Activated CD4-positive, alpha-beta memory T cell treated with anti-CD3 and anti-CD28 coated beads, Interleukin-2, amount 10 ng/mL, durations not matched to agents 7 days and 5 days (primary cell): ENCODE measurements at places on chromosomes 2 and 18.

GRCh38 chr18:67074309-67074708 lies 442.2 kb downstream of the DSEL start:
- H3K4me1 ChIP-seq: no peaks in the 10 kb centered on the region
- H3K27me3 ChIP-seq: no peaks in the 10 kb centered on the region
- H3K4me3 ChIP-seq: no peak overlapping the region
- DNase-seq: no peak
- H3K36me3 ChIP-seq: no peaks in the 10 kb centered on the region
- no peak overlapping the region for H3K27ac ChIP-seq

DNA sequence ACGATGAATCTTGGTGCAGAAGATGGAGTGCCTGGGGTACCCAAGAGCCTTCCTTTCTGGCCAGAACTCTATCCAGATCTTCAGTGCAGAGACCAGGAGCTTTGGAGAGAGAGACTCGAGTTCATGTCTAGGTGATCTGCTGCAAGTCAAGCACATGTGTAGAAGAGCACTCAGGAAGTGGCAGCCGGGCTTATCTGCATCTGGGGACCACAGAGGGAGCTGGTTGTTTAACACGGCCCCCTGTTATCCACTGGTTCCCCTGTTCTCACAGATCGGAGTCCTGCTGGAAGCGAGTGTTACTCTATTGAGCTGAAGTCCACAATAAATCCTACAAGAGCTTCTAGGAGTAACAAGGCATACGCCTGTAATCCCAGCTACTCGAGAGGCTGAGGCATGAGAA lies 128.3 kb downstream of the ACOXL start:
- no peak overlapping the region for H3K4me3 ChIP-seq
- no peaks in the 10 kb centered on the region for H3K36me3 ChIP-seq
- peaks cover 54% of the 10 kb centered on the region for H3K27me3 ChIP-seq
- H3K27ac ChIP-seq: no peak overlapping the region

- peaks cover 11% of the 10 kb centered on the region for H3K27me3 ChIP-seq
- no peaks in the 10 kb centered on the region for H3K4me1 ChIP-seq
- DNase-seq: no peak
- no peak overlapping the region for H3K27ac ChIP-seq
- no peaks in the 10 kb centered on the region for H3K36me3 ChIP-seq
Observed at GRCh38 chr2:120862201-120863060, 126.8 kb downstream of the GLI2 start.

DNA sequence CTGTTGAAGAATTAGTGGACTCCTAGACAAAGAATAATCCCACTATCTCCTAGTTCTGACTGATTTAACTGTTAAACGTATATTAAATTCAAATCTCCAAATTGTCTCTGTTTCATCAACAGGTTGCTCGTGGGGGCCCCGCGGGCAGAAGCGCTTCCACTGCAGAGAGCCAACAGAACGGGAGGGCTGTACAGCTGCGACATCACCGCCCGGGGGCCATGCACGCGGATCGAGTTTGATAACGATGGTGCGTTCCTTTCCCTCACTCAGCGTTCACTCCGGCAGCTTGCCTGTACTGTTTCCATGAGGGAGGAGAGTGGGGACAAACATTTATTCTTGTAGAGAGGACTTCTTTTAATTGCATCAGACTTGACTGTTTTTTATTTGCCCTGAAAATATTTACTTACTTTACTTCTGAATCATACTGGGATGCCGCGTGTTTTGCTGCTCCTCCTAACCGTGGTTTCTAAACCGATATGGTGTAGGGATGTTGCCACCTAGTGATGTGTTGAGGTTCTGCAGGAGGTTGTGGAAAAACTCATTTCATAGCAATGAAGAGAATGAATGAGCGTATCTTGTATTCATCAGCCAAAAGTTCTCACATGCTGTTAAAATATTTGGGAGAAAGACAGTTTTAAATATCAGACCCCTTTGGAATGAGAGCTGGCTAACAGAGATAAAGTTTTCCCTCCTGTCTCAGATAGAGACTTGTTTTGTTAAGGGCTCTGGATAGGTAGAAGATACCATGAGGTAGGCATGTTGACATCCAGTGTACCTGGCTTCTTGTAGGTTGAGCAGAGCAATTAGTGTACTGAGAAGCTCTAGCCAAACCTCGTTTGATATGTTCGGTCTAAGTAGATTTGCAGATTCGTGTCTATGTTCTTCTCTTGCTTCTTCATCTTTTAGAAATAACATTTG lies 38.3 kb downstream of the ITGA6 start:
- no peak overlapping the region for H3K4me3 ChIP-seq
- peaks cover 3% of the 10 kb centered on the region for H3K27me3 ChIP-seq
- DNase-seq: peak; percentile 78
- H3K4me1 ChIP-seq: peaks cover 61% of the 10 kb centered on the region
- H3K27ac ChIP-seq: peak overlapping the region; percentile 5
- peaks cover 7% of the 10 kb centered on the region for H3K36me3 ChIP-seq

DNA sequence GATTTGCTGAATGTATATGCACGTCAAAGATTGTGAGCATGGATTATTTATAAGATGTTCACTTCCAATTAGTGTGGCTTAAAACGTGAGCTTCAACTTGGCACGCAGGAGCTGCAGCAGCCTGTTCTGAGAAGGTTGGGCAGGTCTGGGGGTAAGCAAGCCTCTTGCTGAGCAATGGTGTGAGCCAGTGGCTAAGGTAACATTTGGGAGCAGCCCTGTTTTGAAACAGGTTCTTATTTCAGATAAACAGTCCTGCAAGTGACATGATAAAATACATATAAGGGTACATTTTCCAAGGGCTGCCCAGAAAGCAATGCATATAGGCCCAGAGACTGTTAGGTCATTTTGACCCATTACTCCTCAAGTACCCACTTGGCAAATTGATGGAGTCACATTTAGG lies 415.3 kb downstream of the ZNF521 start:
- H3K4me1 ChIP-seq: no peaks in the 10 kb centered on the region
- no peak for DNase-seq
- no peak overlapping the region for H3K4me3 ChIP-seq

DNA sequence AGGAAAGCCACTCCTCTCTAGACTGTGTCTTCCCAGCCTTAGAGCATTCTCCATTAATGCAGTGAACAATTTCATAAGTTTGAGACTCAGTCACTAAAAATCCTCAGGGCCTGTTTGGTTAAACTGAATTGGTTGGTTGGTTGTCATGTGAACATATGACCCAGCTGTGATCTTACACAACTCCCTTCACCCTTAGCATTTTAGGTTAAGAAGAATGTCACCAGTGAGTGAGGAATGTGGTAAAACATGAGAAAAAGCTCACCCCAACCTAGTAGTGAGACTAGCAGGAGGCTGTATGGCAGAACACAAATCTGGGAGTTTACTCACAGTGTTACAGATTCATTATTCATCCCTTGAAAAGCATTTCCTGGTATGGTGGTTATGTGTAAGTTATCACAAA lies 32.4 kb downstream of the LHCGR start:
- H3K27ac ChIP-seq: no peak overlapping the region
- H3K4me1 ChIP-seq: no peaks in the 10 kb centered on the region
- no peaks in the 10 kb centered on the region for H3K27me3 ChIP-seq

DNA sequence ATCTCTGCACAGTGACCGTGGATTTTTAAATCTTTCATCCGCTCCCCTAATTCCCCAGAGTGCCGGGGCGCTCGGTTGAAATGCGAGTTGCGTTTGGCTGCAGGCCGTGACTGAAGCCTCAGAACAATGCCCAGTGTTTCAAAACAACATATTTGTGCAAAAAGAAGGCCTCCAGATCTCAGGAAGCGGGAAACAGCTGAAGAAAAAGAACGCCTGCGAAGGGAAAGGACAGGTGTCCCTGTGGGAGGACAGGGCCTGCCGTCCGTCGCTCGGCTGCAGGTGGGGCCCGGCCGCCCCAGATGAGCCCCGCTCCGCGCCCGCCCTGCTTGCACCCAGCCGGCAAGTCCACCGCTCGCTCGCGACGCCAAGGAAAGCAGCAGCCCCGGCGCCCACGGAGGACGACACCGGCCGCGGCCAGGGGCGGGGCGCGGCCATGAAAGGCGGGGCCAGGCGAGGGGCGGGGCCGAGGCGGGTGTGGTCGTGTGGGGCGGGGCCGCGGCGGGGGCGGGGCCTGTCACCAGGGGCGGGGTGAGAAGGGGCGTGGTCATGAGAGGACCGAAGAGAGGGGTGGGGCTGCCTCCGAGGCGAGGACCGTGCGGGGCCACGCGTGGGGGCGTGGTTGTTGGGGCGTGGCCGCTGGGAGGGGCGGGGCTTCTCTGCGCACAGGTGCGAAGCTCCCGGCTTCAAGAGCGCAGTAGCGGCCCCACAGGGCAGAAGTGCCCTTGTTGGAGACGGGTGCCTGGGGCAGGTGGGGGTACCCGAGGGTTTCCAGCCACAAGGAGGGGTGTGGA lies 17.6 kb upstream of the BOK start:
- H3K36me3 ChIP-seq: no peaks in the 10 kb centered on the region
- H3K4me1 ChIP-seq: peaks cover 3% of the 10 kb centered on the region
- peak; percentile 65 for DNase-seq
- no peak overlapping the region for H3K27ac ChIP-seq
- H3K27me3 ChIP-seq: peaks cover 17% of the 10 kb centered on the region
- no peak overlapping the region for H3K4me3 ChIP-seq

DNA sequence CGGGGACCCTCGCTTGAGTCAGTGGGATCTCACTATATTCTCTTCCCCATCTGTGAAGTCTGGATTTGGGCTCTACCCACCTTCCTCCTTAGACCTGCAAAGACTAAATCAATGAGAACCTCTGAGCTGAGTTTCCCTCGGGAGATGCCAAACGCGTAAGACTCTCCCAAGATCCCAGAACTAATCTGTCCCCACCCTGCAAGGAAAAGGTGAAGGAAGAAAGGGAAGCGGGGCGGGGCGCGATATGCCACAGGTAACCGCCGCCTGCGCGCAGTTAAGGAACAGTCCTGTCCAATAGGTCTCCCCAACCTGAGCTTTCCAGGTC lies 780 bp downstream of the SRD5A2 start:
- DNase-seq: no peak
- H3K27ac ChIP-seq: no peak overlapping the region
- H3K27me3 ChIP-seq: peaks cover 40% of the 10 kb centered on the region
- H3K36me3 ChIP-seq: peaks cover 5% of the 10 kb centered on the region

DNA sequence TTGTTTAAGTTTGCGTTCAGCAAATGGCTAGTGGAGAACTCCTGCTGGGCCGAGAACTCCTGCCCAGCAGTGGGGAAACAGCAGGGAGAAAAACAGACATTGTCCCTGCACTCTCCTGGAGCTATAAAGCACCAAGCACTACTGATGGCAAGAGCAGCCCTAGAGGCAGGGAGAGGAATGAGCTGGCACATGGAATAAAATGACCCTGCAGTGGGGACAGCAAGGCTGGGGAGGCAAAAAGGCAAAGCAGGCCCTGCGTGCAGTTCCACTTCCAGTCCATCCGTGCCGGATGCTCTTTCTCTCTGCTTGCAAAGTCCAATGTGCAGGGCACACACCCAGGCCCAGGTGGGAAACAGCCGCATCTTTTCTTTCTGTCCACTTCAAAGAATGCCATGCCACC lies 415.5 kb downstream of the LRATD1 start:
- H3K36me3 ChIP-seq: no peaks in the 10 kb centered on the region
- H3K4me1 ChIP-seq: no peaks in the 10 kb centered on the region
- no peak for DNase-seq
- H3K27ac ChIP-seq: no peak overlapping the region
- H3K4me3 ChIP-seq: no peak overlapping the region

DNA sequence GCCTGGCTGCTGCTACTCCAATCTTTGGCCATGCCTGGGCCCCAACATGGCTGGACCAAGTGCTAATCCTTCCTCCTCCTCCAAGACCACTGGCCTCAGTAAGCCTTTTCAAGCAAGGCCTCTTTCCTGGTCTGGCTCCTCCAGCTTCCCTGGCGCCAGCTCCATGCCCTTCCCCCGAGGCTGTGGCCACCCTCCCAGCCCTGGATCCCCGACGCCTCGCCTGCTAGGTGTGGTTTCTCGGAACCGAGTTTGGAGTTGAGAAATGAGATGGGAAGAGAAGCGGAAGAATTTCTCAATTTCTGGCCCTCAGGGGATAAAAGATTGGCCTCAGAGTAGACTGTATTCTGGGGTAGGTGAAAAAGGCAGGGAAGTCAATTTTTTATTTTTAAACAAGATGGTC lies 46.4 kb downstream of the ADCY3 start:
- H3K4me1 ChIP-seq: no peaks in the 10 kb centered on the region
- no peaks in the 10 kb centered on the region for H3K27me3 ChIP-seq
- H3K4me3 ChIP-seq: no peak overlapping the region
- no peak for DNase-seq
- H3K27ac ChIP-seq: no peak overlapping the region
- H3K36me3 ChIP-seq: peaks cover 8% of the 10 kb centered on the region

- no peak overlapping the region for H3K27ac ChIP-seq
- no peaks in the 10 kb centered on the region for H3K36me3 ChIP-seq
- peaks cover 28% of the 10 kb centered on the region for H3K4me1 ChIP-seq
- DNase-seq: no peak
Observed at GRCh38 chr18:63376538-63376937, 9.5 kb upstream of the KDSR start.

GRCh38 chr2:68907232-68907919 lies 36.2 kb upstream of the BMP10 start:
- peaks cover 39% of the 10 kb centered on the region for H3K4me1 ChIP-seq
- no peak for DNase-seq
- H3K4me3 ChIP-seq: no peak overlapping the region
- H3K27ac ChIP-seq: peak overlapping the region; percentile 93
- peaks cover 33% of the 10 kb centered on the region for H3K36me3 ChIP-seq
- H3K27me3 ChIP-seq: peaks cover 3% of the 10 kb centered on the region

GRCh38 chr2:25323610-25324189 lies 18.0 kb downstream of the DNMT3A start:
- peaks cover 31% of the 10 kb centered on the region for H3K36me3 ChIP-seq
- no peak for DNase-seq
- H3K27me3 ChIP-seq: no peaks in the 10 kb centered on the region
- H3K27ac ChIP-seq: no peak overlapping the region

DNA sequence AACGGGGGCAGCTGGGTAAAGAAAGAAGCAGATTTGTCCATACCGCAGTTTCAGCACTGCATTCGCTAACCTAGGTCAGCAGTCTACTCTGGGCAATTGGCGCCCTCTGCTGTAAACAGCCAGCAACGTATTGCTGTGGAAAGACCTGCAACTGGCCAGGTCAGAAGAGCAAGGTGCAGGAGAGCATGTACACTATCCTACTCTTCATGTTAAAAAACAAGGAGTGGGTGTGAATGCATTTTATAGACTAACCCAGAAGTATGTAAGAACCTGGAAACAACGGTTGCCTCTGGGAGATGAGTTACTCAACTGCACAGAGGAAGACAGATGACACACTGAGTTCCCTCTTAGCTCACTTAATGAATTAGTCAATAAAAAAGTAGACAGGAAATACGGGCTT lies 6.2 kb downstream of the MRPS5 start:
- peaks cover 42% of the 10 kb centered on the region for H3K4me1 ChIP-seq
- peaks cover 53% of the 10 kb centered on the region for H3K36me3 ChIP-seq
- no peaks in the 10 kb centered on the region for H3K27me3 ChIP-seq
- no peak overlapping the region for H3K4me3 ChIP-seq

GRCh38 chr2:236286873-236287545 lies 22.8 kb upstream of the ASB18 start:
- H3K27me3 ChIP-seq: peaks cover 18% of the 10 kb centered on the region
- H3K36me3 ChIP-seq: no peaks in the 10 kb centered on the region
- no peaks in the 10 kb centered on the region for H3K4me1 ChIP-seq

- H3K4me3 ChIP-seq: no peak overlapping the region
- H3K36me3 ChIP-seq: peaks cover 68% of the 10 kb centered on the region
- no peak overlapping the region for H3K27ac ChIP-seq
- no peaks in the 10 kb centered on the region for H3K27me3 ChIP-seq
- no peak for DNase-seq
Observed at GRCh38 chr2:197538412-197538811, 22.5 kb downstream of the MOB4 start.
